Sciatic nerve (tissue), 2 donors: ENCODE measurements at places on chromosomes 2 and 18.

DNA sequence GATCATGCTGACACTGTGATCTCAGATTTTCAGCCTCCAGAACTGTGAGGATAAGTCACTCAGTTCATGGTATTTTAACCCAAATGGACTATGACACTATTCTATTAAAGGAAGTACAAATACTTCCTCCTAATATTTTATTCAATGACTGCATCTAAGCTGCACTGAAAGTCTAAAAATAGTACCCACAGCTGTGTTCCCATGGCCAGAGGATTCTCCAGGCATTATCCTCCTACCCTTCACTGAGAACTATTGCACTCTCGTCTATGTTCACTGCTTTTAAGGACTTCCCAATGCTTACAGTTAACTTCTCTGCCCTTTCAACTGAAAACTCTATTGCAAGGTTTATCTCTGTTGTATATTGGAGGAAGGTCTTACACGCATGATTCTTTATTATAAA lies 15.2 kb downstream of the LRATD1 start:
- no peak for DNase-seq

- no peak for DNase-seq
Observed at GRCh38 chr2:220660277-220661145, 911.6 kb downstream of the EPHA4 start.

- no peak for DNase-seq
Observed at GRCh38 chr2:131033786-131034121, 59.5 kb downstream of the FAM168B start.

GRCh38 chr2:46645681-46646162 lies 166.4 kb downstream of the TMEM247 start:
- DNase-seq = no peak

DNA sequence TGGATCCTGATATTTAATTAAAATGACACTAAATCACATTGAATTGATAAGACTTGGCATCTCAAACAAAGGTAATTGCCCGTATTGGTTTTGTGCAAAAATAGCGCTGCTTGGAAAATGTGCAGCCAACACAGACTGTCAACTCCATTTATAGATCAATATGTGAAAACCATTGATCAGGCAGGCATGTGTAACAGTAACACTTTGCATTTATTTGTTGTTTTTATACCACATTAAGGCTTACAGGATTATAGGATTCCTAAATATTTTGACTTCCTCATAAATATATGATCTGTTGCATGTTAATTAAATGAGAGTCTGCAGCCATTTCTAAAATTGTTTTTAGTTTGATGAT lies 30.2 kb downstream of the ARHGAP15 start:
- DNase-seq = no peak

DNA sequence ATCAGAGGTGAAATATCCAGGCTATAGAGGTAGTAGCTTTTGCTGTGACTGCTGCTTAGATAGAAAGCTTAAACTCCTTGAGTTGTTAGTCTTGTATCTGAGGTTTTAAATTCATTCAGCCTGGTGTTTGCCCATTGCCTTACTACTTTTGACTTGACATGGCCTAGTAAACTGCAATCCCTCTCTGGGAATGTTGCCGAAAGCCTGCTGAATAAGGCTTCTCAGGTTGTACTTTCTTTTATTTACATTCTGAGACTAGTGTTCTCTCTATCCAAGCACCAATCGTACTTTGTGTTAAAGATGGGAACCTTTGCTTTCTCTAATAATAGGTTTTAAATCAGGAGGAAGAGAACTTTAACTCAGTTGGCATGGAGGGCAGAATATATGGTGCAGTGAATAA lies 357.6 kb upstream of the CWC22 start:
- no peak for DNase-seq

DNA sequence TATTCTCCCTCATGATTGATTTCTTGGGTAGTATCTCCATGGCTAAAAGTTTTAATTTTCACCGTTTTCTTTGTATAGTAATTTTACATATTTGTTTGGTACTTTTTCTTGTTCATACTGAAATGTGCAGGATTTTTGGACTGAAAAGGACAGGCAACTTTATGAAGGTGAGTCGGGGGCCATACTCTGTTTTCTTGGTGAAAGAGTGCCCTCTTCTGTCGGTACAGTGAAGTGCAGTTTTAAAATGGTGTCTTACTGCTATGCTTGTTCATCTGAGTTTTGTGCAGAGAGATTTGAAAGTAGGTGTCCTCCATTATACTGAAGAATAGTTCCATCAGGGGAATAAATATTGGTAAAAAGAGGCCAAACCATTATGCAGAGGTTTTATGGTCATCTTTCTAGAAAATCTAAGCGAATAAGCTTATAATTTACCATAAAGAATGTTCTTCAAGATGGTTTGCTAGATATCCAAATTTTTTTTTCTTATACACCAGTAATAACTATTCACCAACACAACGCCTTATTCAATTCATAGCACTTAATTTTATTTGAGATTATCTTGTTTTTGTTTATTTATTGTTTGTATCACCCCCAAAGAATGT lies 8.7 kb upstream of the SERPINB13 start:
- DNase-seq = no peak

DNA sequence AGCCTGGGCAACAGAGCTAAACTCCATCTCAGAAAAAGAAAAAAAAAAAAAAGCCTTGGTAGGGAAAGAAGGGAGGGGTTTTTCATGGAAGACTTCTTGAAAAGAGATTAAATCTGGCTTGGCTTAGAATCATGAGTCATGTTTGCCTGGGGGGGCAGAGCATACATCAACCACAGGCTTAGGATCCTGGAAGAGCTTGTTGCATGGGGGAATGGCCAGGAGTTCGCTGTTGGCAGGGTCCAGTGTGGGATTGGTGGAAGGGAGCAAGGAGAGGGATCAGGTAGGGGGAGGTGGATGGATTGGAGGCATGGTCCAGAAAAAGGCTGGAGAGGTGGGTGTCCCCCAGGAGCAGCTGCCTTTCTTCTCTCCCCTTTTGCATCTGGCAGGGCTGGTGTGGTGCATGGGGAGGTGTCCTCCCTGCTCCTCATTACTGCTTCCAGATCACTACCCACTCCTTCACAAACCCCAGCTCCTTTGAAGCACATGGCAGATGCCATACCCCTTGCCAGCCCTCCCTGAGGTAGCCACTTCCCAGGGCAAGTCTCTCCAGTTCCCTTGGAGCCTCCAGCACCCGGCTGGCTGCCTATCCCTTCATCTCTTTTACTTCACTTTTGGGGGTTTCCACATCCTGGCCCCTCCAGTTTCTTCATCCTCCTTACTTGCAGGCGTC lies 2.5 kb downstream of the ARMC9 start:
- DNase-seq = no peak

DNA sequence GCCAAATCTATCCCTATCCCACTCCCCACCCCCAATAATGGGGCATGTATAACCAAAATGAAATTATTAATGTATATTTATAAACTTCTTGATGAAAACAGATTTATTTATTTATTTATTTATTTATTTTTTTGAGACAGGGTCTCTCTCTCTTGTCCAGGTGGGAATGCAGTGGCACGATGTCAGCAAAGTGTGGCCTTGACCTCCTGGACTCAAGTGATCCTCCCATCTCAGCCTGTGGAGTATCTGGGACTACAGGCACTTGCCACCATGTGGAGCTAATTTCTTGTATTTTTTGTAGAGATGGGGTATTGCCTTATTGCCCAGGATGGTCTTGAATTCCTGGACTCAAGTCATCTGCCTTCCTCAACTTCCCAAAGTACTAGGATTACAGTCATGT lies 28.0 kb upstream of the HNRNPA3 start:
- no peak for DNase-seq

GRCh38 chr18:48159816-48160215 lies 229.4 kb upstream of the SMAD2 start:
- no peak for DNase-seq

- DNase-seq = no peak
Observed at GRCh38 chr2:237456200-237456843, 30.7 kb upstream of the MLPH start.

DNA sequence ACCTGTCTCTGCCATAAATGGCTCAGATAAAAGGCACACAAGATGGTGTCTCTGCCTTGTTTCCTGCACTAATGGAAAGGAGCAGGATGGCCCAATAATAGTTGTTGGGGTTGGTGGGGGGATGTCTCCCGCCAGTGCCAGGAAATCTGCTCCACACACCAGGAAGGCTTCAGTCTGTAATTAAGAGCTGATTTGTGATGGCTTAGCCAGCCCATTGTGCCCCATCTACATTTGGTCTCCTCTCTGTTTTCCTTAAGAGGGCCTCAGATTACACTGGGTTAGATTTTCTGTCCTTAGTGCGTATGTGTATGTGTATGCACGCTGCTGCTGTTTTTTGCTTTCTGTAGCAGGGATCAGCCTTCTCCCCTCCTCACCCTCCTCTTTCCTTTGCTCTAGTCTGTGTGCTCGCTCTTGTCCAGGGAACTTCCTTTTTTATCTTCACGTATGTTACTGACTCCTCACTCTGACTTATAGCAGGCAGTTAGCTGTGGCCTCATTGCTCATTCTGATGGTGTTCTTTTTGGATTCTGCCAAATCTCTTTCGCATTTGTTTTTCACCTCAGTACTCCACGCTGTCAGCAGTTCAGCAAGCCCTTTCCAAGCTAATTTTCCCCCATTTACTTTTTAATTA lies 33.4 kb upstream of the MGAT5 start:
- DNase-seq = no peak

GRCh38 chr18:61963705-61964104 lies 70.9 kb upstream of the RNF152 start:
- DNase-seq = no peak

DNA sequence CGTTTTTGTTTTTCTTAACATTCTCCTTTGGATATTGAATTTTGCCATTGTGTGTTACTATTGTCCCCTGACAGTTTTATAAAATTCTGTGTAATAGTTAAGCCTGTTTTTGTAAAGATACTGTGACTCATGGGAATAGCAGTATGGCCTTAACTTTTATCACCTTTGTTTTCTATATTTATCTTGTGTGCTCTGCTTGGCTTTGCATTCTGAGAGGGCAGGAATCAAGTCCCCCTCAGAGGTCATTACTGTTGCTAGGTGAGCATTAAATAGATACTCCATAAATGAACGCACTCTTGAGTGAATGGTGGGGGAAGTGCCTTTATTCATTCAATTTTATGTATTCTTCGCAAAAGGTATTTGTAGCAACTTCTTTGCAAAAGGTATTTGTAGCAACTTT lies 160.0 kb downstream of the PHLPP1 start:
- DNase-seq = no peak

- no peak for DNase-seq
Observed at GRCh38 chr2:113755835-113756354, 547 bp downstream of the SLC35F5 start.

DNA sequence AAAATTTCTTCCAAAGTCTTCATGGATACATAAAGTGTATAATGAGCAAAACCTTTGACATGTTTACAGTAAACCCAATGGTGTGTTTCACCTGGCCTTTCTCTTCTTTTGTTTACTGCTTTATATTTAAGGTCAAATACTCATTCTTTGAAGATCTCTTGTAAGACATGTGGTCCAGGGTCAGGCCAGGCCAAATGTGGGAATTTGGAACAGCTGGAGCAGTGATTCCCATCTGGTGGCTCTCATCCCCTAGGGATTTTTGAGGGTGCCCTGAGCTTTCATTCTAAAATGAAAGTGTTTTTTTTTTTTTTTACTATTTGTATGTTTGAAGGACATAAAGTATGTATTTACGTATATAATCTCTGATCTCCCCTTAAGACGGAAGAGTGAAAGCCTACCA lies 13.8 kb upstream of the MGAT5 start:
- DNase-seq = no peak

DNA sequence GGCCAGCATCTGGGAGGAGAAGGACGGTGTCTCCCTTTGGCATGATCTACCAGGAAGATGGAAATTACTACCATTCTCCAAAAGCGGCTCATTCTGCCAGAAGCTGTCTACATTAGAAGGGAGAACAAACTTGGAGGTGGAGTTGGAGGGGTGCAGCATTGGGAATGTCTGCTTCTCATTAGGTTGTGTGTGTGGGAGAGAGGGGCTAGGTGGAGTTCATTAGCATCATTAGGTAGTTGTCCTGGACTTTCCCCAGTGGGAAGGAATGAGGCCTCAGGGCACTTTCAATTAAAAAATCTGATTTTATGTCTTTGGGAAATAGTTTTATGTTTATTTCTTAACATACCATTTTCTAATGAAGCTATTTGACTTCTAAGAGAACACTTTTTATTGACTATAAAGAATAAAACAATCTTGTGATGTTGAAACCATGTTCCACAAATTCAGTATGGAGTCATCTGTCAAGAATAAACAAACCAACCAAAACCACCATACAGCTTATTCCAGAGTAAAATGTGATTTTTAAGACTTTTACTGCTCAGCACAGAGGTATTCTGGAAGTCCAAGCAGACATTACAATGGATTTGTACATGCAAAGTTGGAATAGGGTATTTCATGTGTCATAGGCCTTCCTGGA lies 60.6 kb downstream of the VAPA start:
- DNase-seq = no peak
